Activated T-helper 1 cell treated with anti-CD3 and anti-CD28 coated beads, Interleukin-2, amount 50 U/mL, for 16 hours (primary cell): ENCODE measurements at places on chromosomes 3 and 15.

DNA sequence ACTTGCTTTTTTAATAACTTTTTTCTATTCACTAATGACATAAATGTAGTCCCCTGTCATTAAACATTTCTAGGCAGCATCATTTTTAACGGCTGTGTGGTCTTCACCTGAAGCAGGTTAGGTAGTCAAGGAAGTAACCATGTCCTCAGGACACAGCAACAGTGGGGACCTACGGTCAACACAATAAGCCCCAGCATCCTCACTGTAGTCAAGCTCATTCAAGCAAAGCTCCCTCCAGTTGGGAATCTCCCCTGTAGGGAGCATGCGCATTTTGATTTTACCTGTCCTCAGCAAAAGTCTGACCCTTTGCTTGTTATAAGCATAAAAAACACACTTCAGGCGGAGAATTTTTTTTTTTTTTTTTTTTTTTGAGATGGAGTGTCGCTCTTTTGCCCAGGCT is 151.4 kb downstream of the SHQ1 start:
- no peak for DNase-seq

DNA sequence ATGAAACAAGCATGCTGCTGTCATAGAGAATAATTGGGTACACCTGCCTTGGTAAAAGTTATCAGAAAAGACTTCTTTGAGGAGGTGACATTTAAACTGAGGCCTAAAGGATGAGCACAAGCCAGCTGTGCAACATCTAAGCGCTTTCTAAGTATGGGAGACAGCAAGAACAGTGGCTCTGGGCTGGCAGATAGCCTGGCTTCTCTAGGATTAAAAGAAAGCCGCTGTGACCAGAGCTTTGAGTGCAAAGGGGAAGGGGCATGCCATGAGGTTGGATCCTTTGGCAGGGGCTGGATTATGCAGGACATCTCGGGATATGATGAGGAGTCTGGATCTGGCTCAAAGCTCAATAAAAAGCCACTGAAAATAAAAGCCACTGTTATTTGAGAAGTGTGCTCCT is 99.2 kb downstream of the FBN1 start:
- no peak for DNase-seq

GRCh38 chr3:190972840-190973270 is 110.4 kb upstream of the GMNC start:
- no peak for DNase-seq

GRCh38 chr3:163335429-163335828 is 1742.9 kb downstream of the SI start:
- DNase-seq: no peak

- DNase-seq: no peak
Observed at GRCh38 chr3:67647390-67647878, 7.0 kb downstream of the SUCLG2 start.

DNA sequence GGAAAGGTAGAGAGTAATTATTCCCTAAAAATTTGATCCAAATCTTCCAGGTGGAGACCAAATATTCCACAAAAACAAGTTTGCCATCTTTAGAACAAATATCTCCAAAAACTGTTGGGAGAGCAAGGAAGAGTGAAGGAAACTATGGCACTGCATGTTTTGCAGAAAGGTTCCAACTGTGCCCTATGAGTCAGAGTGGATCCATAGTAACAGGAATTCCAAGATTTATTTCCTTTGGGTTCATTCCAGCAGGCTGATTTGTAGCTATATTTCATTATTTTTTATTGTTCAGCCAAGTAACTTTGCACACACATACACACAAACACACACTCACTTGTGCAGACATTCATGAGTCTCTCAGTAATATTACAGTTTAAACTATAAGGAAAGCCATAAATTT is 459.7 kb upstream of the EPHA6 start:
- DNase-seq: no peak

GRCh38 chr15:35966781-35967180 is 420.8 kb upstream of the DPH6 start:
- no peak for DNase-seq

GRCh38 chr3:101184111-101184510 is 136.3 kb downstream of the IMPG2 start:
- no peak for DNase-seq

GRCh38 chr3:118400086-118400485 is 634.6 kb downstream of the IGSF11 start:
- DNase-seq: no peak

GRCh38 chr3:195907934-195908693 is at the start of gene TNK2:
Gene TNK2, minus strand, starts transcription at chr3:195908551. Its CDS starts 19,963 bp downstream, at chr3:195888588.
- no peak for DNase-seq

- DNase-seq: peak; percentile 21
Observed at GRCh38 chr3:9500108-9501050, 53.2 kb downstream of the LHFPL4 start.

GRCh38 chr15:46854564-46854963 is 862.7 kb upstream of the SEMA6D start:
- DNase-seq: no peak

GRCh38 chr3:138442433-138442832 is 8.0 kb downstream of the ESYT3 start:
- no peak for DNase-seq
